ENCODE measurements at places on chromosomes 16 and 17.
A peak's percentile ranks its signal among the peaks of the same experiment; 100 is the strongest.

GRCh38 chr17:8315764-8316217, 5.8 kb downstream of the ARHGEF15 start:
- DNase-seq, result no peak

GRCh38 chr17:8062435-8062806, 23.6 kb downstream of the ALOX15B start:
- DNase-seq, result no peak

GRCh38 chr17:81486199-81486810, 26.3 kb downstream of the ACTG1 start:
- no peak for DNase-seq

DNA sequence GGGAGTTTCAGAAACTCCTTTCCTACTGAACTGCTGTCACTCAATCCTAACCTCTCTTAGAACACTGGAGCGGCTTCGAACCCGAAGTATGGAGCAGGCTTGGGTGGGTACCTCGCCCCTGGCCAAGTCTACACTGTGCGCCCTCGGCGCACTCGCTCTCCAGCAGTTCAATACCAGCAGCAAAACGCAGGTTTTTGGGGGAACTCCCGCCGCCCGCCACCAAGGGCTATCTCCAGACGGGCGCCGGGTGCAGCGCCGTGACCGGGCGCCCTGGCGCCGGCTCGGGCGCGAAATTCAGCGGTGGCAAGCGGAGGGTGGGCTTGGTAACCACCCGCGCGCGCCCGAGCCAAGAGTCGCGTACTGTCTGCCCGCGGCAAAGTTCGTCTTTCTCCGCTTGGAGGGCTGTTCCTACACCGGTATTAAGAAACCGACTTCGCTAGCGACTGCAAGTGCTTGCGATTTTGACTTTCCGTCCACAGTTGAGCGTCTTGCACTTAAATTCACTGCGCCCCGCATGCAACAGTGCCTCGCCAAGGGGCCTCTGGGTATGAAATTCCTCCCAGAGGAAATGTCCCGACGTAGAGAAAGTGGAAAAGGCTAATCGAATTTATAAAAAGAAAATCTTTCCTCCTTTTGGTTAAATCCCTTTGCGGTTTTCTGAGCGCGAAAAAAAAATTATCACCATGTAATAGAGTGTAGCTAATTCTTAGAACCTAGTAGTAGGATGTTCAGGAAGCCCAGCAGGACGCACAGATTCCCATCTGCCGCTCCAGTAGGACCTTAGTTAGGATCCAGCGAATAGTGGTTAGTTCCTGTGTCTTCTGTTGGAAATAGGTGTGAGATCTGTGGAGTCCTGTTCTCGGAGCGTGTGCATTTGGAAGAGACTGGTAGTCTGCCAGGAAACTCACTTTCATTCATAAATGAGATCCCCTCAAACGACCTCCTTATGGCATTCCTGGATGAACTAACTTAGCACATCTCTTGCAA, 5.0 kb upstream of the SALL1 start:
- no peak for DNase-seq

DNA sequence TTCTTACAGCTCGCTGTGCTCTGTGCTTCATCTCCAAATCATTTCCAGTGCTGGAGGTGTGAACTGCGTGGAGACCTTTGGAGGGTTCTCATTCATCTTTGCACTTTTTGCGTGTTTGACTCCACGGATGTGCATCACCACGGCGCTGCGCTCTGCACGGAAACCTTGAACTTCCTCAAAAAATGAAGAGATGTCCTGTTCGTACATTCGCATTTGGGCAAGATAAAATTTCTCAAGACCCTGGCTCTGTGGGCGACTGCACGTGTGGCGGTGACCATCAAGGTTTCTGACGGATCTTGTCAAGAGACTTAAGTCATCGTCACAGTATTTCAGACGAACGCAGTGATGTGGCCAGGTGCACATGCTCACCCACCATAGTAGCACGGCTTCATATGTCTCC, 10.3 kb upstream of the PVALEF start:
- DNase-seq, result no peak

- DNase-seq, result no peak
Measured at GRCh38 chr16:86669937-86670749, 91.8 kb downstream of the FOXL1 start.

DNA sequence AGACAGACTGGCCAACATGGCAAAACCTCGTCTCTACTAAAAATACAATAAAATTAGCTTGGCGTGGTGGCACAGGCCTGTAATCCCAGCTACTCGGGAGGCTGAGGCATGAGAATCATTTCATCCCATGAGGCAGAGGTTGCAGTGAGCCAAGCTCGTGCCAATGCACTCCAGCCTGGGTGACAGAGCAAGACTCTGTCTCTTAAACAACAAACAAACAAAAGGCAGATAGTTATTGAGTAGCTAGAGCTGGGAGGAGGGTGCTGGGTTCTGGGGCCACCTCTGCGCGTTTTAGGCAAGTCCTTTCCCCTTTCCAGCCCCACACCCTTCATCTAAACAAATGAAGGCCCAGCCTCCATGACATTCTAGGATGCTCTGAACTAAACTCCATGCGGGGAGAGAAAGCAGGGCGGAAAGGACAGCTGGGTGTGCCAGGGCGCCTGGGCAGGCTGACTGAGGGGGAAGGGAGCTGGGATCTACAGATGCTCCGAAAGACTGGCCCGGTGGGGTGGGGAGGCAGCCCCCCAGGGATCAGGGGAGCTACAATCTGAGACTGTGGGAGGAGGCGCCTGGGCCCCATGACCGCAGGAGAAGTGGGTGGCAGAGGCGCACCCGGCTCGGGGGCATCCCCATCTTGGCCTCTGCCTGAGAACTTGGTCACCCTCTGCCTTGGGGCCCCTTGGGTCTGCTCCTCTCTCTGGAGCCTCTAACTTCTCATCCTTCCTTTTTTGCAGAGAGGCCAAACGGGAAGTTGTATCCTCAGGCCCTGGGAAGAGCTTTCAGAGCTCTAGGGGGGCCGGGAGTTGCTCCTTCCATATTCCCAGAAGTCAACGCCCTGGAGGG, 910 bp downstream of the ITGAL start:
- peak; percentile 36 for DNase-seq

DNA sequence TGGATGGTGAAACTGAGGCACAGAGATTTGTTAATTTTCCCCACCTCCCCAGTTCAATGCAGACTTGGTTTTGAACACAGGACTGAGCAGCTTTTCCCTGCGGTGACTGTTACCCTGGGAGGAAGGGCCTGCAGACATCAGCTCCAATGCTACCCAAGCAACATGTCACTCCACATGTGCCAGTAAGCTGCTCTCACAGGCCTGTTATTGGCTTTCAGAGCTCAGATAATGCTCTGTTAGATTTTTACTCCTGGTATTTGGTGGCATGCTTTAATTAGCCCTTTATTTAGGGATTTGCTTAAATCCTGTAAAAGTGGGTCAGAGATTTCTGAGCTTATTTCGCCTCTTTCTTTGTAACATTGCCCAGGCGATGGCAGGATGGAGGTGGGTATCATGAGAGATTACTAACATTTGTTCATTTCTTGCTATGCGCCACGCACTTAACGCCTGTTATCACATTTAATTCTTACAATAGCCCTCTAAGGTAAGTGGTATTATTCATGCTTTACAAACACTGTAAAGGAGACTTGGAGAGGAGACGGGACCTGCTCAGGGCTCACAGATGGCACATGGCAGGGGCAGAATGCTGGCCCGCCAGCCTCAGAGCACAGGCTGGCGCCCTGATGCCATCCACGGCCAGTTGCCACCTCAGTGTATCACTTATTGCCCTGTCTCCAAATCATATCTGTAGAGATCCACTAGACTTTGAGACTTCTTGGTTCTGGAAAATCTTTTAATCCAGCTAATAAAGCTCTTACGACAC, 84.0 kb upstream of the CACNG5 start:
- DNase-seq, result no peak

DNA sequence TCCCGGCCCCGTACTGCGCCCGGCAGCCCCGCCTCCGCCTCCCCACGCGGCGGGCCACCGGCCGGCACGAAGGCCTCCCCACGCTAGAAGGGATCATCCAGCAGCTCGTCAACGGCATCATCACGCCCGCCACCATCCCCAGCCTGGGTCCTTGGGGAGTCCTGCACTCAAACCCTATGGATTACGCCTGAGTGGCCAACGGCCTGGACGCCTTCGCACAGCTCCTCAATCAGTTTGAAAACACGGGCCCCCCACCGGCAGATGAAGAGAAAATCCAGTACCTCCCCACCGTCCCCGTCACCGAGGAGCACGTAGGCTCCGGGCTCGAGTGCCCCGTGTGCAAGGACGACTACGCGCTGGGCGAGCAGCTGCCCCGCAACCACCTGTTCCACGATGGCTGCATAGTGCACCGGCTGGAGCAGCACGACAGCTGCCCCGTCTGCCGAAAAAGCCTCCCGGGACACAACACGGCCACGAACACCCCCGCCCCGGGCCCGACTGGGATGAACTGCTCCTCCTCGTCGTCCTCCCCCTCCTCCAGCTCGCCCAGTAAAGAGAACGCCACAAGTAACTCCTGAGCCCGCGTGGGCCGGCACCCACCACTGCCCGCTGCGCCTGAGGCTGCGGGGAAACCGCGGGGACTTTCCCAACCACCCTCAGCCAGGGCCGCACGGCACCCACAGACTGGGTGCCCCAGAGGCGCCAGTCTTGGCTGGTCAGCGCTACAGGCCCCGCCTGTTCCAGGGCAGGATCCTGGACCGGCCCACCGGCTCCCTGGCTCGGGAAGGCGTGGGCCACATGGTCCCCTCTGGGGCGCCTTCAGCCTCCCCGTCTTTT, 39.0 kb upstream of the AKAP1 start:
- DNase-seq, result peak; percentile 4

All from T-helper 9 cell (primary cell).